Activated naive CD4-positive, alpha-beta T cell (primary cell): ENCODE measurements at places on chromosomes 7 and 10.

DNA sequence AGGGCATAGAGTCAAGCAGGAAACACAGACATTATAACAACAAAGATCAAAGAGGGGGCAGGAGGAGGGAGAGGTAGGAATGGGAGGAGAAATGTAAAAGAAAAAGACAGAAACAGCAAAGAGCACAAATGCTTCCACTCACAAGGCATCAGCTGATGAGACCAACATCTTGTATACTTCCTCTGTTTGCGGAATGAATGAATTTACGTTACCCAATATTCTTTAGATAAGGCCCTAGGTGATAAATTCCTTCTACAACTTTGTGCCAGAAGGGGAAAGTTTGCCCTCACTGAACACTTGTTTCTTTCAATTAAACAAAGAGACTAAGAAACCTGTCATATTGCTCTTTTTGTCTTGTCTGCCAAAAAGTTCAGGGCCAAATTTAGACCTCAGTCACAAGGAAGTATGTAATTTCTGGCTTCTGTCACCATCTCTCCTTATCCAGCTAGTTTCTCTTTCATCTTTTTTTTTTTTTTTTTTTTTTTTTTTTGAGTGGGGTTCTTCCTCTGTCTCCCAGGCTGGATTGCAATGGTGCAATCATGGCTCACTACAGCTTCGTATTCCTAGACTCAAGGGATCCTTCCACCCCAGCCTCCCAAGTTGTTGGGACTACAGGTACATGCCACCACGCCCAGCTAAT lies 116.4 kb upstream of the NANOS1 start:
- no peak for DNase-seq

- DNase-seq: no peak
Measured at GRCh38 chr7:66452165-66452564, 176.5 kb upstream of the KCTD7 start.

GRCh38 chr7:80498481-80499349 lies 13.1 kb downstream of the GNAT3 start:
- DNase-seq: no peak

GRCh38 chr7:36827726-36828703 lies 103.7 kb upstream of the AOAH start:
- no peak for DNase-seq

GRCh38 chr10:133356549-133357284 lies 1.1 kb downstream of the FUOM start:
- no peak for DNase-seq

- DNase-seq: no peak
Measured at GRCh38 chr7:82017334-82017943, 247.6 kb upstream of the HGF start.

GRCh38 chr10:99693933-99694583 lies 34.7 kb downstream of the ENTPD7 start:
- no peak for DNase-seq

DNA sequence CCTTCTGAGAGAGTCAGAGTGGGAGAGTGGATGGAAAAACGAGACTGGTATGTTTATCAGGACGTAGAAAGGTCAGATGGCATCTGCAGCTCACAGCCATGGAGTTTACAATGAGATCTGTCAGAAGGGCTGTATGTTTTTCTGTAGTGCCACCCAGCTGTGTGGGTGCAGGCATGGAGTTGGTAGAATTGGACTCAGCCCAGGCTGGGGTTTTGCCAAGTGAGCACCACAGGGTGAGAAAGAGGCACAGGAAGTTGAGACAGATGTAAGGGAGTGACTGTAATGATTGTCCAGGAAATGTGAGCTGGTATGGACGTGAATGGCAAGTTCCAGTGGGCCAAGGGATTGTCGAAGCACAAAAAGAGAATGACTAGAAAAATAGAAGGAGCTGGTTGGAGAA lies 9.1 kb upstream of the ZYX start:
- DNase-seq: peak; percentile 25

DNA sequence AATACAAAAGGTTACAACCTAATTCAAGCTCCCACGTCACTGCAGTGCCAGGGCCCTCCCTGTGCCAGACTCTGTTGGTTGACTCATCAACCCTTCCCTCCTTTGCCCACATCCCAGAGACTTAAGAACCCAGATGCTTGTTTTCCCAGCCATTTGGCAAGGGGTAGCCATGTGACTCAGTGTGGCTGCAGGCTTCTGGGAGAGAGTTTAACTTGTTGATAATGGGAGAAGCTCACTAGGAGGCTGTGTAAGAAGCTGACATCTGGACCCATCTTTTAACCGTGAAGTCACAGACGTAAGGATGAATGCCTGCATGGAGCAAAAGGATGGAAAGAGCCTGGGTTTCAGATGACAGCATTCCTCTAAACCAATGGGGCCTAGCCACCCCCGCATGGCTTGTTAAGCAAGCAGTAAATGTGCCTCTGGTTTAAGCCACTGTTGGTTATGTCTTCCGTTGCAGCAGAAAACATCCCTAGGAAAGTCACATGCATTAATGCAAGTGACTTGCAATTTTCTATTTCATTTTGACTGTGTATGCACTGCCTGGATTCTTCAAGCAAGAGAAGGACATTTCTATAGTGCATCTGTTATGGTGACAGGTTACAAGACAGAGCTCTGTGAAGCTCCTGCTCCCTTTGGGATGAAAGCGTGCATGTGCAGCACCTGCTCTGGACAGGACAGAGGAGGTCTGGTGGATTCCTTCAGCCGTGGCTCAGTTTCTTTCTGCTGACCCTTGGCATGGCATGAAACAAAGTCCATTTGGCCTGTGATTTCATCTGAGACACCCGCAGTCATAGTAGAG lies 57.5 kb upstream of the CREB5 start:
- no peak for DNase-seq

DNA sequence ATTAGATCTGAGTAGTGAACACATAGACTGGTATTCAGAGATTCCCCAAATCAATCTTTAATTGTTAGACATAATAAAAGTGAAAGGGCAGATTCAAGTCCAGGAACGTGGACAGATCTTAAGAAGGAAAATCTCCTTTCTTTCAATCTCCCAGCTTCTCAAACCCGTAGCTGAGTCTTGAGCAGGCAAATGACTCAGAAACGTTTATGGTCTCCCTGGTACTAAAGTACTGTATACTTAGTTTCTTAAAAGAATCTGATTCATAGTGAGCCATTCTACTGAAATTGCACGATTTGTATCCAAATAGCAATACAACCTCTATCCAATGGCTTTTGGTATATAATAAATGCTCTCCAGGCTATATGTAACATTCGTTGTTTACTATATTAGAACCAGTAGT lies 140.4 kb upstream of the RHEB start:
- DNase-seq: no peak

DNA sequence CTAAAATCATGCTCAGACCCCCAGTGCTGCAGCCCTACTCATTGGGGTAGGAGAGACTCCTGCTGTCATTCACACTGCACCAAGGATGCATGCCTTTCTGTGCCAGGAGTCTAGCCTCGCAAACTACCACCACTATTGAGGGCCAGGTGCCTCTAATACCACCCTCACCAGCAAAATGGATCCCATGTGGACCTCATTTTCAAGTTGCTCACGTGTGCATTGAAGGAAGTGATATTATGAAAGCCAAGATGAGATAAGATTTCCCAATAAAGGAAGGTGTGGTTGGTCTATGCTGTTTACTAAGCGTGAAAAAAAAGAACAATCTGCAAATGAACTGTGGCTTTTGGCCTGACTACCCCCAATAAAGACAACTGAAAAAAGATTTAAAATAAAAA lies 7.2 kb upstream of the LAMTOR4 start:
- no peak for DNase-seq

DNA sequence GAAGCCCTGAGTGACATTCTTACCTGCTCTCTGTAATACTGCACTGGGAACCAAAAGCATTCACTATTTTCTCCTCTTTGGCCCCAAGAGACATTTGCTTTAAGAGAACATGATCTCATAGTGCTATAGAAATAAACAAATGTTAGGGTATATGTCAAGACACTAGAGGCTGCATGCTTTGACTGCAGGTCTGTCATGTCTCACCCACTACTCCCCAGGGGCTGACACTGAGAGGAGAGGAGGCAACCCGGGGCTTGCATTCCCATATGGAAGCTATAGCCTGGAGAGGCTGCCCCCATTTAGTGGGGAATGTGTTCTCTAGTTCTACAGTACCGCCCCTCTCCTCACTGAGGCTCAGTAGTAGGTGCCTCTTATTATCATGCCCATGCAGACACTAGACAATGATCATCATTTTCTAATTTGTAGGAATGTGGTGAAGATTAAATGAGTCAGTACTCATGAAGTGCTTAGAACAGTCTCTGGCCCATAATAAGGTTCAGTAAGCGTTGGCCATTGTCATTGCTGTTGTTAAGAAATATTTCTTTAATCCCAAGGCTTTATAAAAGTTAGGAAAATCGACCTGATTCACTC lies 4.9 kb upstream of the SLF2 start:
- DNase-seq: no peak

DNA sequence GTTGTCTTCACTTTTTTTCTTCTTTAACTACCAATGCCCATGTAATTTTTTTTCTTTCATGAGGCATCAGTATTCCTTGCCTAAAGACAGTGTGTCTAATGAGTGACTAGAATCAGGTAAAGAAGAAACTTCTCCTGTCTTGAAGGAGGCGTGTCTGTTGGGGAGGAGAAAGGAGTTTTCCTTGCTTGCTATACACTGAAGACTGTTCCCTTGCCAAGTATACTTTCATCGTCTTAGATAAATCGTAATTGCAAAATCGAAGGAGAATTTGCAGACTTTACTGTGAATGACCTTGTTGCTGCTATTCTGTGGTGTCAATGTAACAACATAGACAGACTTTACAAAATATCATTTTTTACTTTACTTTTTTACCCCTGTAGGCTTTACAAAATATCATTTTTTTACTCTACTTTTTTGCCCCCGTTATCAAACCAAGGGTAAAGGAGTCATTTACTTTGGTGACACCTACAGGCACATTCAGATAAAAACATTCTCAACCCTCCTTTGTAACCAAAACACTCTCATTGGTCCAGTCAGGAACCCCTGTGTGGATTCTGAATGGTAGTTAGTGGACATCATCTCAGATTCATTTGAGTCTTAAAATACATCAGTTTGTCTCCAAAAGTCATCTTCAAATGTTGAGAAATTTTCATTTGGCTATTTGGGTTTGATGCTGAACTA lies 232.4 kb downstream of the AHR start:
- DNase-seq: no peak

GRCh38 chr7:118111347-118111746 lies 72.6 kb upstream of the LSM8 start:
- no peak for DNase-seq

- DNase-seq: no peak
Measured at GRCh38 chr7:36923943-36924436, 199.7 kb upstream of the AOAH start.
